ENCODE measurements at places on chromosomes 7 and 10.

GRCh38 chr10:132319853-132320653 lies 11.9 kb upstream of the LRRC27 start:
- DNase-seq = peak; percentile 42

DNA sequence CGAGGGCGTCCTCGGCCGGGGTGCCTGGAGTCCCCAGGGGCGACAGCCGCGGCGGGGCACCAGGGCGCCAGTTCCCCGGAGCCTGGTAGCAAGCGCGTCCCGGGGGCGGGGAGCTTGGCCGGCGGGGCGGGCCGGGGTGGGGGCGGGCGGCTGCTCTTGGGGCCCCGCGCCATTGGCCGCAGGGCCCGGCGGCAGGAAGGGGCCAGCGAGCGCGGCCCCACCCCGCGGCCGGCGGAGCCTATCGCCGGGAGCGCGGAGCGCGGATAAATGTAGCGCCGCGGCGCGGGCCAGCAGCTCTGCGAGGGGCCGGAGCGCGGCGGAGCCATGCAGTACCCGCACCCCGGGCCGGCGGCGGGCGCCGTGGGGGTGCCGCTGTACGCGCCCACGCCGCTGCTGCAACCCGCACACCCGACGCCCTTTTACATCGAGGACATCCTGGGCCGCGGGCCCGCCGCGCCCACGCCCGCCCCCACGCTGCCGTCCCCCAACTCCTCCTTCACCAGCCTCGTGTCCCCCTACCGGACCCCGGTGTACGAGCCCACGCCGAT lies at the start of gene HHEX:
Gene HHEX (plus strand): TSS at position 293 of the 548 bp plus-strand sequence. CDS start 32 bp downstream, at position 325.
- DNase-seq = peak; percentile 9

GRCh38 chr10:13956826-13957225 lies 370.1 kb downstream of the PRPF18 start:
- DNase-seq = no peak

GRCh38 chr10:49168171-49168540 lies 20.0 kb downstream of the TMEM273 start:
- DNase-seq = no peak

GRCh38 chr10:66760941-66761340 lies 164.9 kb upstream of the LRRTM3 start:
- DNase-seq = no peak

- no peak for DNase-seq
Observed at GRCh38 chr7:134724606-134725005, 54.8 kb upstream of the CALD1 start.

DNA sequence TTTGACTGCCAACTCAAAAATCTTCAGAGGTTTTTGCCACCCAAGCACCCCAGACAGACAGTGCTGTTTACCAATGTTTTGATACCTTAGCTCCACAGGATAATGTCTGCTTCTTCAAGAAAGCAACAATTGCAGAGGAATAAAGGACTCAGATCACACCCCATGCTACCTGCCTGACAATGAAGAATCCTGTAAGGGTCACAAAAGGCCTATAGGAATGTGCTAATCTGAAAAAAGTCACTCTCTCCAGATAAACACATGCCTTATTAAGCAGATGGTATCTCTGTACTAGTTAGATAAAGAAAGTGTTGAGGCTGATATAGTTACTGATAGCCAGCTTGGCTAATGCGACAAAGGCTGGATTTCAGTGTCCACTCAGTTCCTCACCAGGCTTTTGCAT lies 1076.7 kb upstream of the SORCS1 start:
- no peak for DNase-seq

GRCh38 chr7:115359955-115360354 lies 438.1 kb downstream of the MDFIC start:
- no peak for DNase-seq

GRCh38 chr7:78284945-78285344 lies 486.4 kb downstream of the PHTF2 start:
- no peak for DNase-seq

DNA sequence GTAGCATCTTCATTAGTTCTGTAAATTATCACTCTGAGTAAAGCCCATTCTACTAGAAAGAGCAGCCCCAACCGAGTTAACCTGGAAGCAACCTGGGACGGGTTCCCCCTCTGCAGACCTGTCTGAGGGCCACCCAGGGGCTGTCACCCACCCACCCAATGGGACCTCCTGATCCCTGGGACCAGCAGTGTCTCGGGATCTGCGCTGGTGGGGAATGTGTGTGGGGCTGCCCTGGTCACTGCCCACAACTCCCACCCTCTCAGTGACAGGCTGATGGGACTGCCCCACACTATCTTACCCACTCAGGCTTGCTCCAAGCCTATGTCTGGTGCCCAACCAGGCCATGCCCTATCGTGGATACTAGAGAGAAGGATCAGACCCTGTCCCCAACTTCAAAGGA lies 215.0 kb downstream of the GRID1 start:
- no peak for DNase-seq

DNA sequence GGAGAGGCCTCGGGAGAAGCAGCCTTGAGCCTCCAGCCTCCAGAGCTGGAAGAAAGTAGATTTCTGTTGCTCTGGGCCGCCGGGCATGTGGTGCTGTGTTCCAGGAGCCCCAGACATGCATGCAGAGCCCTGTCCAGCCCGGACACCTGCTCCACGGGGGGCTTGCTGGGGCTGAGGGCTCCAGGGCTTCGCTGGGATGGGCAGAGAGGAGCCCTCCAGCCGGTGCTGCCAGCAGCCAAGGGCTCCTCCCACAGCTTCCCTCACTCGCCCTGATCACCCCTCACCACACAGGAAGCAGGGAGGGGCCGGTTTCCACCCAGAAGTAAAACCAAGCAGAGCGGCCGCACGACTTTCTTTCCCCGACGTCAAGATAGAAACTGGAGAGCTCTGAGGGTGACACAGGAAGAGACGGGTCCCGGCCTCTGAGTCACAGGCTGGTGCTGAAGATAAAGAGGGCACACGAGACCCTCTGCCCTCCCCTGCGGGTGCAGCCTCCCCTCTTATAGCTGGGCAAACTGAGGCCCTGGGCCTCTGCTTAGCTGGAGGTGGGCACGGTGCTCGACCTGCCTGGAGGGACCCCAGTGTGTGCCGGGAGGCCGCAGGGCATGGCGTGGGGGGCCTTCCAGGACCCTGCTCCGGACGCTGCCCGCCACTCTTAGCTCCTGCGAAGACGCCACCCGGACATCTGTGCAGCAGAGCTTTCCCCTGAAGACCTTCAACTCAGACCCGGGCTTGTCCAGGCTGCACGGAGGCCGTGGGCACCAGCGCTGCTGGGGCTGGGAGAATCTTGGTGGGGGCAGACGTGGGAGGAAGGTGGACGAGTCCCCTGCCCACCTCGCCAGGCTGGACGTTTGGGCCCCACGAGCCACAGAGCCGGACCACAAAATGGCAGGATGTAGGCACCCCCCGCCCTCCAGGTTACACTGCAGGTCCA lies 31.1 kb downstream of the ADAP1 start:
- peak; percentile 96 for DNase-seq

DNA sequence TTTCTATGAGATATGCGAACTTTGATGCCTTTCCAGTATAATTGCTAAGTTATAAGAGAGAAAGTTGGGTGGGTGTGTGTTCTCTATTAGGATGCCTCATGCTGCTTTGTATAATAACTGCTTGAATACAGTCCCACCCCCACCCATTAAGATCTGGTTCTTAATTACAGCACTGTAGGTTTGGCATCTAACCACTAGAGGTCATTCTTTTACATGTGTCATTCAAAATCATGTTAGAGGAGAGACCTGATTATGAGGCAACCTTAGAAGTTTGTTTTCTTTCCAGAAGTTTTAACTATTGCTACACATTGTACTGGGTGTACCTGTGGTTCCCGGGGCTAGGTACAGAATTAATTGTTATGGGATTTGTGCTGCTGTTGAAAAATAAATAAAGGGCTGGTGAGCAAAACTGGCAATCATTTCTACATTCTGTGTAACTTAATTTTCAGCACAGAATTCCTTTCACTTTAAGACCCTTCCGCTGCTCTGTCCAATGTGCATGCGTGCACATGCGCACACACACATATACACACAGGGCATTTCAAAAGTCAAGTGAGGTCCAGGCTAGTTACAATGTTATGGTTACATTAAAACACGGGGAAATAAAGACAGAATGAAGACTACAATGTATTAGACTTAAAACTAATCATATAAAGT lies 1156.3 kb downstream of the SORCS3 start:
- no peak for DNase-seq

- no peak for DNase-seq
Observed at GRCh38 chr7:112422842-112423496, 27.3 kb upstream of the IFRD1 start.

DNA sequence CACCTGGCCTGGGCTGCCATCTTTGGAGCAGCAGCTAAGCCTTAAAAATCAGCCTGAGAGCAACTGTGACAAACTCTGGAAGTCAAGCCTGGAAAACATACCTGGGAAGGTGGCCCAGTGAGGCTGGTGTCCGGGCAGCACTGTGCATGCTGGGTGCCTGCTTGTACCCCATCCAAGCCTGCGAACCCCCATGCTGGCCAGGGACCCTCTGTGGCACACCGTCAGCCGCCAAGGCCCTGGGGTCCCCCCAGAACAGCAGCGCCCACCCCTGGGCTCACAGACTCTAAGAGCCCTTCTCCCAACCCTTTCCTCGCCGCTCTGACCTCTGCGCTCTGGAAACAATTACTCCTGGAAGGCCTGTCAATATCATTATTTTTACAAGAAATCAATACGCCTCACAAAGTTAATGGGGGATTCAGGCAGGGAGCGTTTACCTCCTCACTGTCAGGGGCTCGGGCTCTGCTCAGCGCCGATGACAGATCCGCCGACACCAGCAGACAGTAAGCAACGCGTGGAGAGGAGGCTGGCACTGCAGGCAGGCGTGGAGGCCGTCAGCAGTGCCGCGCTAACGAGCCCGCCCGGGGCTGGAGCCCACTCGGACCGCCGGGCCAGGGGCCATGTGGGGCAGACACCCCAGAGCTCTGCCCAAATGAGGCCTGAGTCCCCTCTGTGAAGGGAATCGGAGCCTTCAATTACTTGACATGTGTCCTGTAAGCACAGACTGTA lies 54.4 kb downstream of the EBF3 start:
- no peak for DNase-seq

GRCh38 chr7:19463581-19463980 lies 245.3 kb downstream of the POLR1F start:
- no peak for DNase-seq

DNA sequence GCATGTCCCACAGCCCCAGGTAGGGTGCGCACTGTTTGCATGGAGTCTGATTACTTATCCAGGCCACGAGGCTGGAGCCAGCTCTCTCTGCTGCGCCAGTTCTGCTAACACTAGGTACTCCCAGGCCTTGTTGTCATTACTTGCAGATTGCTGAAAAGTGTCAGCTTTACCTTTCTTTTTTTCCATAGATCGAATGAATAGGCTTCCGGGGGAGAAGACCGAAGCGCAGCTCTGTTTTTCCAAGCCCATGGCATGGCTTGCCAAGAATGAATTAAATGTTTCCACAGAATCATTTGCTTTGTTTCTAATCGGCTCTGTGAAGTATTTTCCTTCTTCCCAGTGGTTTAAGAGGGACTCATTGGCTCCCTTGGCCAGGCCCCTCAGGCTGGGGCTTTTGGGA lies 285.8 kb downstream of the BMPER start:
- DNase-seq = no peak

DNA sequence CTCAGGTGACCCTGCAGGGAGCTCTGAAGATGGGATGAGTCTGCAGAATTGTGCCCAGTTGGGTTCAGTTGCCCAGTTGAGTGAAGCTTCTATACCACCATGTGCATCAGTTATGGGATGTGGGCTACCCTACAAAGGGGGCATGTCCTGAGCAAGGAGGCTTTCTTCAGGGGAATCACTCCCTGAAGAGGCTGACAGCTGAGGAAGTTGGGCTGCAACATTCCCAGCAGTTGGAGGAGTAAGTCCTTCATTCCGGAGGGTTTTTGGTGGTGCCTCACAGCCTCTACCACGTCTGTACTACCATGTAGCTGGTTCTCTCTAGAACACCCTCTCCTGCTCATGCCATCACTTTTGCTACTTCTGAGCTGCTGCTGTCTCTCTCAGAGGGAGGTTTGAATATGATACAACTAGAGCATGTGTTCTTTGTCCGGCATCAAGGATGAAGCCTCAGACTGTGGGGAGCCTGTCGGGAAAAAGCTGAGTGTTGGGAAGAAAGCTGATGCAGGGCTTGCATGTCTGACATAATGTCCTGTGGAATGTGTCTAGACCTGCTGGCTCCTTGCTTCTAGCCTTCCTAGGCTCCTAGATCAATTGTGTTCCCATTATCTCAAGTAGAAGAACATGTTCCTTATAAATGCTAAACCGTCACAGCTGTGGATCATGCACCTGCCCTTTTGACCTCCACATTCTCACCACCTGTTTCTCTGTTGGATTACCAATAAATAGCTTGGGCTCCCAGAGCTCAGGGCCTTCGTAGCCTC lies 355.8 kb downstream of the CCSER2 start:
- DNase-seq = no peak

DNA sequence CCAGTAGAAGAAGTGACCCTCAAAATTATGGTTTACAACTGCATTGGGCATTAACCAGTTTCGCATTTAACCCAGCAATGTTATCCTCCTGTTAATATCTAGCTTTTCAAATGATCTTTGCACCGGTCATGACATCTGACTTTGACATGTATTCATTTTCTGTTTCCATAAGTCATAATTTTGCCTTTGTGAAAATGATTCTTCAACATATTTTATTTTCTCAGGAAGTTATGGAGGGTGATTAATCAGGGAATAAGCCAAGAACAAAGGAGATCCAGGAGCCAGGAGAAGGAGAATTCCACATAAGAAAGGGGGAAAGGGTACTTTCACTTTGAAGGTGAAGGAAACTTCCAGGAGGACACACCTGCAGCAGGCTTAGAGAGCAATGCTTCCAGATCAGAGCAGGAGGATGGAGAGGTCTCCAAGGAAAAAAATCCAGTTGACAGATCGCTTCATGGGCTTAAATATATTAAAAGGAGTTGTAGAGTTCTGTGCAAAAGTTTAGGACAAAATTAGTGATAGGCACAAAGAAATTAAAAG lies 92.1 kb upstream of the FAM3C start:
- DNase-seq = no peak

GRCh38 chr10:104260775-104261115 lies 6.1 kb downstream of the GSTO1 start:
- no peak for DNase-seq

GRCh38 chr10:75180592-75180991 lies 30.0 kb upstream of the VDAC2 start:
- no peak for DNase-seq
